ENCODE measurements at places on chromosomes 6 and 20. TPM values are rescaled to one million over a fixed set of nuclear protein-coding genes. Genes with fewer than 3 reads are reported as not detected.
A peak's percentile ranks its signal among the peaks of the same experiment; 100 is the strongest.

- DNase-seq = no peak
- no peak overlapping the region for H3K27ac ChIP-seq
- H3K27me3 ChIP-seq = no peaks in the 10 kb centered on the region
- no peaks in the 10 kb centered on the region for H3K4me1 ChIP-seq
- H3K4me3 ChIP-seq = no peak overlapping the region
These were observed 30.4 kb upstream of the TSHZ2 start for GRCh38 chr20:52941808-52942207.

- H3K27me3 ChIP-seq = no peaks in the 10 kb centered on the region
- peaks cover 55% of the 10 kb centered on the region for H3K36me3 ChIP-seq
- no peak overlapping the region for H3K4me3 ChIP-seq
These were observed 203.5 kb downstream of the UTRN start for GRCh38 chr6:144488590-144488989.

DNA sequence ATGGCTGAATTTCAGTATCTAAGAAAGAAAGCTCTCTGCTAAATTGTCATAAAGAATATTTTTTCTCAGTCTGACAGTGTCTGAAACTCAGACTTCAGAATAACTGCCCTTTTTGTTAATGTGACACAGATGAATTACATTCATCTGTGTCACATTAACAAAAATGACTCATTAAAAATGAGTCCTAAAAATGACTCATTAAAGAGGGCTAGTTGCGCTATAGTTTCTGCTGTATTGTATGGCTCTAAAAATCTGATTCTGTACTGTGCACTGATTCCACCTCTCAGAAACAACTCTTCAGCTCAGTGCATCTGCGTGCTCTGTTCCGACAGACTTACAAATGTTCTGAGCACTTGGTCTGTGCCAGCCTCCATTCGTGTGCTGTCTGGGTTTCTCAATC lies 15.0 kb downstream of the RNF114 start:
- no peaks in the 10 kb centered on the region for H3K4me1 ChIP-seq
- H3K36me3 ChIP-seq = peaks cover 97% of the 10 kb centered on the region
- no peak for DNase-seq
- no peak overlapping the region for H3K4me3 ChIP-seq
- no peaks in the 10 kb centered on the region for H3K27me3 ChIP-seq
- no peak overlapping the region for H3K27ac ChIP-seq

DNA sequence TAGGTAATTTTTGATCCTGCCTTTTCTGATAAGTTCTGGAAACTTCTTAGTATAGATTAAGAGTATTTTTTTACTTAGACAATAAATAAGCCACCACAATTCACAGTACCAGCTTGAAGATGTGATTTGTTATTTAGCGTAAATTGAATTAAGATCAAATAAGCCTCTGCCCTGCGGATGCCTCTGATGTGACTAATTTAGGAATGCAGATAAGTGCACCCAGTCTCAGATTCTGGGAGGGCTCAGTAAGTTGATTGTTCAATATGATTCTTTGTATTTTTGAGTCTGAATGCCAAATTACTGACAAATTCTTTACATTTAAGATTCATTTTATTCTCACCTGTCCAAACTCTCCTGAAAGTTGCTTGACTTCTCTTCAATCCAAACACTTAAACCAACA lies 147.5 kb downstream of the THBS2 start:
- H3K27me3 ChIP-seq = no peaks in the 10 kb centered on the region
- no peak for DNase-seq
- H3K27ac ChIP-seq = no peak overlapping the region
- no peaks in the 10 kb centered on the region for H3K36me3 ChIP-seq

GRCh38 chr6:166929542-166930189 lies 26.7 kb downstream of the RNASET2 start:
- no peaks in the 10 kb centered on the region for H3K27me3 ChIP-seq
- DNase-seq = no peak
- H3K4me1 ChIP-seq = no peaks in the 10 kb centered on the region
- no peak overlapping the region for H3K4me3 ChIP-seq

DNA sequence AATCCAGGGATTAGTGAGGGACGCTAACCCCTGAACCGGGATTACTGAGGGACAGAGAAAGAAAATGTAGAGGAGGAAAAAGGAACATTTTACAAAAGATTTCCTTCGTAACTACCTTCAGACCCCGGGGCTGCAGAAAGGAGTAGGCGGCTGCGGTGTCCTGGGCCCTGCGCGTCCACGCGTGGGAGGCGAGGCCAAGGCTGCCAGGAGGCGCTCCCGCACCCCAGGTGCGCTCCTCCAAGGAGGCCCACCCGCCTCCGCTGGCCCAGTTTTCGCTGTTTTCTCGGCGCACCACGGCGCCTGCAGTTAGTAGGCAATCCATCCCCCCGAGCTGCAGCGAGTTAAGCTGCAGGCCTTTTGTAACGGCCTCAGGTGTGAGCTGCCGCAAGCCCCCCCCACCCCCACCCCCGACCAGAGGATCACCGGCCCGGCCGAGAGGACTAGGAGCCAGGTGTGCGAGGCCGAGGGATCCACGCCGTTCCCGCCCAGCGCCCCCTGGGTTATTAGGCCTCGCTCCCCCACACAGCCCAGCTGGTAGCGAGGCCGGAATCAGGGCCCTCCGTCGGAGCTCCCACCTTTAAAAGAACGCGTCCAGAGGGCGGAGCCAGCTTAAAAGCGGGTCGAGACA lies 380.3 kb upstream of the ARID1B start:
- H3K27ac ChIP-seq = no peak overlapping the region
- H3K27me3 ChIP-seq = no peaks in the 10 kb centered on the region

DNA sequence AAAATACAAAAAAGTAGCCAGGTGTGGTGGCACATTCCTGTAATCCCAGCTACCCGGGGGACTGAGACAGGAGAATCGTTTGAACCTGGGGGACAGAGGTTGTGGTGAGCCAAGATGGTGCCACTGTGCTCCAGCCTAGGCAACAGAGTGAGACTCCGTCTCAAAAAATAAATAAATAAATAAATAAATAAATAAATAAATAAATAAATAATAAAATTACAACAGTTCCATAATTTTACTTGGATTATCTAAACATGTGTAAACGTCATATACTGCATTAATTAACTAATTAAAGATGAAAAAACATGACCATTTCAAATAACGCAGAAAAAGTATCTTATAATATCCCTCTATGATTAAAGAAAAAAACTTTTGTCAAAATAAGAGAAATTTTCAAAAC lies 65.8 kb downstream of the SAMD3 start:
- no peak overlapping the region for H3K4me3 ChIP-seq
- H3K36me3 ChIP-seq = no peaks in the 10 kb centered on the region
- H3K27ac ChIP-seq = no peak overlapping the region
- no peak for DNase-seq

DNA sequence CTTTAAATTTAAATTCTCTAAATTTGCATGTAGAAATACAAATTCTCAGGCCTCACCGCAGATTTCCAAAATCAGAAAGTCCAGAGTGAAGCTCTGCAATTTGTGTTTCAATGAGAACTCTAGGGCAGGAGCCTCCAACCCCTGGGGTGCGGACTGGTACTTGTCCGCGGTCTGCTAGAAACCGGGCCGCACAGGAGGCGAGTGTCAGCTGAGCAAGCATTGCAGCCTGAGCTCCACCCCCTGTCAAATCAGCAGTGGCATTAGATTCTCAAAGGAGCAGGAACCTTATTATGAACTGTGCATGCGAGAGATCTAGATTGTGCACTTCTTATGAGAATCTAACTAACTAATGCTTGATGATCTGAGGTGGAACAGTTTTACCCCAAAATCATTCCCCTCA lies 203.0 kb upstream of the PCSK2 start:
- H3K4me1 ChIP-seq = no peaks in the 10 kb centered on the region
- H3K36me3 ChIP-seq = no peaks in the 10 kb centered on the region
- H3K4me3 ChIP-seq = no peak overlapping the region
- no peaks in the 10 kb centered on the region for H3K27me3 ChIP-seq

DNA sequence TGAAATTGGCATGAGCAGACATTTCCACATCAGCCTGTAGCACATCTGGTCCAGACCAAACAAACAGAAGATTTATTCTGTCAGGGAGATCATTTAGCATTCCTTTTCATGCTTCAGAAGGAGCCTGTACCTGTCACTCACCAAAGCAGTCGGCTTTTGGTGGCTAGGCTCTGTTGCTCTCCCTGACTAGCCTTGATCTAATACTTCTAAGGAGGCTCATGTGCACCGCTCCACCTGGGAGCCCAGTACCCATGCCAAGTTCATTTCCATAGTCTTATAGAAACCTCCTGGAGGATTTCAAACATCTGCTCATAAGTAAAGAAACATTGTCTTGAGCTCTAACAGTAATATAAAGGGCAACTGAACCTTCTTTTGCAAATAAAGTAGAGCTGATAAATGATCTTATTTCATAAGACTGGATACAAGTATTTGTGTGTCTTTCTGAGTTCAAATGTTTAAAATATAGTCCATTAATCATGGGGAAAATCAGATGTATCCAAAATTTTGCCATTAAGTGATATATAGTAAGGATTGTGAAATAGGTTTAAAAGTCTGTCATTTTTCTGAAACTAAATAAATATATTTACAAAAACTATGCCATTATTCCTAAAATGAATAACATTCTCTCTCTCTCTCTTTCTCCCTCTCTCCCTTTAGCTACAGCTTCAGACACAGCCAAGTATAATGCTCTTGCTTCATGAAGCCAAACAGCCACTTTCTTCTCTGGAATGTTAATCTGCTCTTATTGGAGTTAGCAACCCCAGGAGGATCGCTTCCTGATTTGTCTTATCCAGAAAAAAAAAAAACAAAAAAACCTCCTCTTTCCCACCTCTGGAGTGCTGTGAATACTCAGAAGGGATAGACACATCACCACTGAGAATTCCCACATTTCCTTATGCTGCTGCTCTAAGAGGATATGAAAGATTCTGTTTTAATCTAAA lies 192.7 kb upstream of the TFAP2D start:
- no peak overlapping the region for H3K4me3 ChIP-seq
- H3K4me1 ChIP-seq = no peaks in the 10 kb centered on the region
- H3K27ac ChIP-seq = no peak overlapping the region
- H3K36me3 ChIP-seq = no peaks in the 10 kb centered on the region
- DNase-seq = peak; percentile 48

DNA sequence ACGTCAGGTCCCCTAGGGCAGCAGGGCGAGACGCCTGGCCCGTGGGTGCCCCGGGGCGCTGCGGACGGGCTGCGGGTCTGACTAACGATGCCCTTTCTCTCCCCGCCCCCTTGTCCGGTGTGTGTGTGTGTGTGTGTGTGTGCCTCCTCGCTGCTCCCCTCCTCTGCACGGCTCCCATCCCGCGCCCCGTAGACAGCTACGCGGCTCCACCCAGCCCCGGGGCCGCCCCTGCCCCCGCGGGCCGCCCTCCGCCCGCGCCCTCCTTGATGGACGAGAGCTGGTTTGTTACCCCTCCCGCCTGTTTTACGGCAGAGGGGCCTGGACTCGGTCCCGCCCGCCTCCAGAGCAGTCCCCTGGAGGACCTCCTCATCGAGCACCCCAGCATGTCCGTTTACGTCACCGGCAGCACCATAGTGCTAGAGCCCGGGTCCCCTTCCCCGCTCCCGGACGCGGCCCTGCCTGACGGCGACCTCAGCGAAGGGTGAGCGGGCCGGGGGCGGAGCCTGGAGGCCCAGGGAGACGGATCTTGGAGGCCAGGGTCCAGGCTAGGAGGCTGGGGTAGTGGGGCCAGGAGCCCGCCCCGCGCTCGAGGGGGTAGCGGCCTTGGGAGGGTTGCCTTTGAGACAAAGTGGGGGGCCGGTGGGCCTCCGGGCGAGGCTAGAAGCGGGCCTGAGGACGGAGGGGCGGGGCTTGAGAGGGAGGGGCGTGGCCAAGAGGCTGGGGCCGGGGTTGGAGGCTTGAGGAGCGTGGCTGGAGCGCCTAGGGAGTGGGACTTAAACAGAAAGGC lies 5.1 kb downstream of the TP53INP2 start:
- DNase-seq = peak; percentile 94
- peak overlapping the region; percentile 65 for H3K4me3 ChIP-seq
- H3K27me3 ChIP-seq = no peaks in the 10 kb centered on the region
- peak overlapping the region; percentile 84 for H3K27ac ChIP-seq
- peaks cover 15% of the 10 kb centered on the region for H3K36me3 ChIP-seq
- H3K4me1 ChIP-seq = peaks cover 38% of the 10 kb centered on the region

SLC26A8 gene
- 0.15 TPM for polyA plus RNA-seq

SMPD2 gene
- polyA plus RNA-seq = 14.0 TPM

PREX1 gene
- polyA plus RNA-seq = 17.4 TPM

COQ3 gene
- polyA plus RNA-seq = 10.5 TPM
